Stomach (tissue), 19 donors: ENCODE measurements at places on chromosomes 11 and 22.

DNA sequence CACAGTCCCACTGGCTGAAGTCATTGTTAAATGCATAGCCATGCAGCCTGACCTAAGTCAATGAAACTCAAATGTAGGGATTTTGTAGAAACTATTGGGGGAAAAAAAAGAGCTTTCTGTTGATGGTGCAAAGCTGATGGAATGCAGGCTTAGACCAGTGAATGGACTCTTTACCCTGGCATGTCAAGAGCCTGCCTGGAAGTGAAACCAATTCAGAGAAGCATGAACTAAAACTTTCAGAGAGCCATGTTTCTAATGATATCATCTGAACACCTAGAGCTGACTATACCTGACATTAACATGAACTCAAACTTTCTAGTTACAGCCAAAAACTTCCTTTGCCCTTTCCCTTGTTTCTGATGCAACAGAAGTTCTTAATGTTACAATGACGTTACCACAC is 89.0 kb downstream of the APIP start:
- DNase-seq = no peak

DNA sequence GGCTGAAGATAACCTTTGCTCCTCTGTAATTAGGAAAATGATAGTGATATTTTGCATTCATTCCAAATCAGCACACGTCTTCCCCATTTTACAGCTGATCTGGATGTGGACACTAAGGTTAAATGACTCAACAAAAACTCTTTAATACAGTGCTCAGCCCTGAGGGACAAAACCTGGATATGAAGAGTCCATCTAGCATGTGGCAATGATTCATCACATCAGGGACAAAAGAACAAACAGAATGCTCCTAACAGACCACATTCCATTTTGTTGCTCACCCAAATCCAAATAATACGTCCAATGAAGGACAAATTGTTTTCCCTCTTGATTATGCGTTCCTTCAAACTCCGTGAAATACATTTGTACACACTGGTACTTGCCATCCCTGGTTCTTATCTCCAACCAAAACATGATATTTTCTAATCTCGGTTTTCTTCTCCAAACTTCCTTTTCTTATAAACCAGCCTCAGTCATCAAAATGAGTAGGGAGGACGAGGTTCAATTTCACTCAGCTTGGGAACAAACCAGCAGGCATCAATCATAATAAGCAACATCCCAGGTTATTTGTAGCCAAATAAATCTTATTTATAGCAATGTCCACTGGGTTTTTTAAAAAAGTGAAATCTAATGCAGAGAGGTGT is 53.7 kb upstream of the MTMR2 start:
- DNase-seq = no peak

DNA sequence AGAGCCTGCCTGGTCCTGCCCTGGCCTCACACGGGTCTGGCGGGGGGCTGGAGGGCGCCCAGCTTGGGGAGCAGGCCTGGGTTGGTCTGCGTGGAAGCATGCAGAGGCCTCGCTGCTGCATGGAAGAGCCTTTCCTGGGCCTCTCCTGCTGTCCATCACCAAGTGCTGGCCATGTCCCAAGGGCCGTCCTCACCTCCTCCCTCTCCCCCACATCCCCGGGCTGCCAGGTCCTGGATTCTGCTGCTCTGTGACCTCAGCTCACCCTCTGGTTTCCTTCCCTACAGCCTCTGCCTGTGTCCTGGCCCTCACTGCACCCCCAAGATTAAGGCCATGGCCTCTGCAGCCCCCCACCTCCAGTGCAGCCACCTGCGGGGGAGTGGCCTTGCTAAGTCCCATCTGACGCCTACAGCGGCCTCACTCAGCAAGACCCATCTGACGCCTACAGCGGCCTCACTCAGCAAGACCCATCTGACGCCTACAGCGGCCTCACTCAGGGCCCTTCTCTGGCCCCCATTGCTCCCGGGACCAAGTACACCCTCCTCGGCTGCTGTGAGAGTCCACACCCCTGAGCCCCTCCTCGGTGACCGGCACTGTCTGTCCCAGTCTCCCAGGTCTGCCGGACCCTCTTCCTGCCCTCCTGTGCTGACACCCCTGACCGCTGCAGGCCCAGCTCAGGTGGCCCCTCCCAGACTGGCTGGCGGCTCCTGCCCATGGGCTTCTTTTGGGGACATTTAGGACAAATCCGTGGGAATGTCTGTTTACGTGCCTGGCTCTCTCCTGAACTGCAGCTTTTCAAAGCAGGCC is 119.5 kb upstream of the B3GAT1 start:
- peak; percentile 29 for DNase-seq

GRCh38 chr11:103988595-103988969 is 47.9 kb upstream of the DDI1 start:
- no peak for DNase-seq

- no peak for DNase-seq
These were observed 20.2 kb downstream of the LMO1 start for GRCh38 chr11:8243458-8243857.

- no peak for DNase-seq
These were observed 55.4 kb upstream of the LINC01488 start for GRCh38 chr11:69425895-69426544.

DNA sequence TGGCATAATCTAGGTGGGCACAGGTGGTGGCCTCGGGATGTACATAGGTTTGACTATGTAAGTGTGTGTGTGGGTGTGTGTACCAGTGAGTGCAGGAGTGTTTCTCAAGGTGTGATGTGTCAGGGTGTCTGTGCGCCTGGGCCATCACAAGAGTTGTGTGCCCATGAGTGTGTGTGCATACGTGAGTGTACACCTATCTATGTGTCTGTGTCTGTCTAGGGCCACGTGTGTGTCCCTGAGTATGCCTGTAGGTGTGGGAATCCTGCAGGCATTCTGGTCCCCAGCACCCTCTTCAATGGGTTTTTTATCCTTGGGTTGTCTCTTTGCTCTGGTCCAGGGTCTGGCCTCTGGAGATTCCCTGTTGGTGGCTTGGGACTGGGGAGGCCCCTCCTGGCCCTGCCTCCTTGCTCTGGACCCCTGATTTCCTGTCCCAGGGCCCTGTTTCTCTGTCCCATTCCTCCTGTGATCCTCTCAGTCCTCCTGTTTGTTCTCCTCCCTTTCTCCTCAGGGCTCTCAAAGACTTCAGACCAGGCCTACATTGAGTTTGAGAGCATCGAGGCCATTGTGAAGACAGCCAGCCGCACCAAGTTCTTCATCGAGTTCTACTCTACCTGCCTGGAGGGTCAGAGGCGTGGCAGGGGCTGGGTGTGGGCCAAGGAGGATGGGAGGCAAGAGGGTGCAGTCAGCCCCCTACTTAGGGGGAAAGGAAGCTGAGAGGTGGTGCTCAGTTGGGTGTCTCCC is 9.4 kb downstream of the INPPL1 start:
- DNase-seq = no peak

DNA sequence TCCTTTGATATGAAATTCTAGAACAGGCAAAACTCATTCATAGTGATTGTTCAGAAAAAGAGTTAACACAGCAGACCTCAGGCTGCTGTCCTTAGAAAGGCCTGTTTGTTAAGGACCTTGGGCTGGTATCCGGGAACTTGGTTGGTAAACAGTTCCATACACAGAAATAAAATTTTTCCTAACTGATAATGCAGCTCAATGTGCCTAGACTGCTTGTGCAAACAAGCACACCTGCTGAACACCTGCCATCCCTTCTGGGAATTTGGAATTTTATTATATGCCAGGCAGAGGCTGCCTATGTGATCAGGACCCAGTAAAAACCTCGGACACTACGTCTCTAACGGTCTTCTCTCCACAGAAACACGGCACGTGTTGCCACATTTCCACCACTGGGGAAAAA is 11.5 kb downstream of the THAP12 start:
- DNase-seq = no peak

- DNase-seq = no peak
These were observed 22.1 kb downstream of the THOC5 start for GRCh38 chr22:29531419-29531818.

GRCh38 chr11:15227011-15227410 is 112.3 kb downstream of the INSC start:
- no peak for DNase-seq

DNA sequence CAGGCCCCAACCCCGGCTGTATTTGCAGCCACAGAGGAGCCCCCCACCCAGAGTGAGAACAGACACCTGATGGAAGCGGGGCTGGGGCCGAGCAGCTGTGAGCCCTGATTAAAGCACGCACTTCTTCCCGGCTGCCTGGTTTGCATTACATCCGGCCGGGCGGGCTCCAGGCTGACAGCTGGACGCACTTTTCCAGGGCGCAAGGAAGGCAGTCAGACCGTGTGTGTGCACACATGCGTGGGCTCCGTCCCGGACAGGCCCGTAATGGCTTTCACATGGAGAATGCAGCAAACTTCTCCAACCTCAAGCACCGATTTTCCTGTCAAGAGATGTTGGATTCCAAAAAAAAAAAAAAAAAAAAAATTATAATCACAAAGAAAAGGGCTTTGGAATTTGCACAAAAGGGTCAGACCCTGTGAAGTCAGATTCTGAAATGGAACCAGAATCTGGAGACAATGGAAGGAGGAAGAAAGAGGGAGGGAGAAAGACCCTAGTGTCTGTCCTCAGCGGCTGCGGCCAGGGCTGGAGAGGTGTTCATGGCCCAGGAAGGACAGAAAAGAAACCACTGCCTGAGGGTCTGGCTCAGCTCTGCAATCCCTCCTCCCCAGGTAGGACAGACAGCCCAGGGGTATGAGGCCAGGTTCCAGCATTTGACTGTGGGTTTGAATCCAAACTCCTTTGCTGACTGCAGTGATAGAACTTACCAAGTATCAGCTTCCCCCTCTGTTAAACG is 365.5 kb downstream of the MN1 start:
- DNase-seq = no peak

GRCh38 chr11:86050196-86050709 is 18.6 kb downstream of the PICALM start:
- no peak for DNase-seq

DNA sequence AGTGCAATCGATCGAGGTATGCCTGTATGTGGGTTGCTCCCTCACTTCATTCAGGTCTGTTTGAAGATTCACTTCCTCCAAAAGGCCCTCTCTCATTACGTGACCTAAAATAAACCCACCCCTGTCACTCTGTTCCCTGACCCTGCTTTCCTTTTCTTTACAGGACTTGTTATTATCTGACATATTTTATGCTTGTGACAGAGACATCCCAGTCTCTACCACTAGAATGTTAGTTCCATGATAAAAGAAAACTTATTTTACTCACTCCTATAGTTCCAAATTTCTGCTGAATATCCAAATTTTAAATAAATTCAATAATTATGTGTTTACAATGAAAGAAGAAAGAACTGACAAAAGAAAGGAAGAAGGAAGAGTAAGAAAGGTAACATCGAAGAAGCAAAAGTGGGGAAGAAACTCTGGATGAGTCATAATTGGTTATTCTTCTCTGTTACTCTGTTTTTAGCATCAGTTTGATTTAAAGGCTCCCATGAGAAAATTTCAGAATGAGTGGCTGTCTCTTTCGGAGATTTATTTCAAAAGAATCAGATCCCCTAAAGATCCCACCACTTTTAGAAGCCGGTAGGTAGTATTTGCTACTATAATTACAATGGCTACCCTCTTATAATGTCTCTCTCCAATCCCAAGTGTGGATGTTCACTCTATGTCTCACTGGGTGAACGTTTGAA is 33.5 kb downstream of the ENTHD1 start:
- no peak for DNase-seq
